ENCODE measurements at places on chromosomes 4 and X.

- no peak for DNase-seq
These were observed 18.9 kb upstream of the CXCL8 start for GRCh38 chr4:73721435-73721834.

DNA sequence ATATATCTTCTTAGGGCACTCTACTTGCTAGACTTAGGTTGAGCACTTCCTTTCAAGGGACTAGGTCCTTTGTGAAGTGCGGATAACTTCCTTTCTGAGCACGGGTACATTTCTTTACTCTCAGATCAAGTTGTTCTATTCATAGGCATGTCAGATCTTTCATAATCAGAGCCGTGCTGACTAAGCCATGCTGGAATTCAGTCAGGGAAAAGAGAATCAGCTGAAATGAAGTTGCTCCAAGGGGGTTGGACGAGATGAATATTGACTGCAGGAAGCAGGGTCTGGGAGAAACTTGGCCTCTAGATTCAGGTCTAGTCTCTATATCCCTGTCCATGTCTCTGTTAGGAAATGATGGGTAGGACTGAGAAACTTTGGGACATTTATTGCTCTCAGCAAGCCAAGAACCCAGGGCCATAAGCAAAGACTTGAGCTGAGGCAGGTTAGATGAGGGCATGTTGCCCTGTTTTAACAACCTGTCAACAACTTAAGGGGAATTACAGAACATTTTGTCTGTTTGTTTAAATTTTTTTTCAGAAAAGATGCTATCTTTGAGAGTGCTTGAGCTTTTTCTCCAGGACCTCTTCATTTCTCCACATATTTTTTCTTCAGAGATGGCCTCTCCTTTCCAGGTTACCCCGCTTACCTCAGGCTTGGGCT lies 28.3 kb downstream of the AREG start:
- DNase-seq = no peak

GRCh38 chr4:6375620-6376295 lies 96.7 kb downstream of the PPP2R2C start:
- no peak for DNase-seq

- no peak for DNase-seq
These were observed 63.7 kb downstream of the MAML3 start for GRCh38 chr4:140090215-140090731.

GRCh38 chr4:145719752-145720624 lies 40.0 kb downstream of the C4orf51 start:
- no peak for DNase-seq

Measured in GM18507 (cell line).